ENCODE measurements at places on chromosomes 3 and 15.

- DNase-seq = peak; percentile 63
These were observed 205.9 kb upstream of the IGF1R start for GRCh38 chr15:98442379-98442833.

DNA sequence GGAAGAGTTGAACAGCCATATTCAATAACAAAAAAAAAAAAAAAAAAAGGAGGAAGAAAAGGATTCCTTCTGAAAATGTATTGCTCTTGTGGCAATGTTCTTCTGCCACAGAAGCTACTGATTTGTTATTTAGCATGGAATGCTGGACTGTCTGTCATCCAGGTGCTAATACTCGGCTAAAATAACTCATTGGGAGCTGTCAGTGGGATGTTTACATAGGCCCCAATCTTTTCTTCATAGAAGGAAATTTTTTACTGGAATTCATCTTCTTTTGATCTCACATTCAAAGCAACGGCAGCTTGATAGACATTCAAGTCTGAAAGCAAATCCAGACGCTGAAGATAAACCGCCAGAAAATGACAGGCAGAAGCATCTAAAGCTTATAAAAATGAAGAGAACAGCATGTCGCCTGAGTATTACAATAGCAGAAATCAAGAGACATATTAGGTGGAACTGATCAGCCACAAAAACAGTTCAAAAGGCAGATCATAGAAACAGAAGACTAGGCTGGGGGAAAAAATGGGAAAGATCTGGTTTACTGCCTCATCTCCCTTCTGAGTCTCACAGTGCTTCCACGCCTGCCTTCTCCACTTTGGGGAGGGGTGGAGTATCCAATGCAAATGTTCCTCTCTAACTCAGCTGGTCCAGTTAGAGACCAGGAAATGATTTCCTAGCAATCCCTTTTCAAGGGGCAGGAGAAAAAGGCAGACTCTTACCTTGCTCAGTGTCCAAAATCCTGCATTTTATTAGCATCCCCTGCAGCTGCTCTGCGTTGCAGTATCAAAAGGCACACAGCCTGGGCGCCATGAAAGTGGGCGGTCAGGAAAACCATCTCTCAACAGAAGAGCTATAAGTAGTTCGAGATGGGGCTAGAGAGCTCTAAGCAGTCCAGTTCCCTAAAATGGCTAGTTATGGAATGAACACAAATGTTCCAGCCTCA, 451.9 kb downstream of the FOXP1 start:
- DNase-seq = no peak

DNA sequence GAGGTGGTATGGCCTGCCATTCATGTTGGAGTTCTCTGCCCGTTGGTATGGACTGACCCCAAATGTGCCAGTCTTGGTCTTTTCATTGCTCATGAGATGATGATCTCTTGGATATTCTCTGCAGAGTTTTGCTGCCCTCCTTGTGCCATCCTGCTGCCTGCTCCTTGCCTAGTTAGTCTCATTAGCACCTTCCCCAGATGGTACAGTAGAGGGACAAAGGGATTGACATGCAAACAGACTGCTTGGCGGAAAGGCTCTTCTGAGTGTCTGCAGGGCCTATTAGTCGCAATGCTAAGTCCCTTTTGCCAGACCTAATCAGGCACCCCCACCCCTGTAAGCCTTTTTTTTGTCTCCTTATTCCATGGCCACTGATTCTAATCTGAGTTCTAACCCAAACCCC, 90.6 kb downstream of the ARNT2 start:
- DNase-seq = no peak

DNA sequence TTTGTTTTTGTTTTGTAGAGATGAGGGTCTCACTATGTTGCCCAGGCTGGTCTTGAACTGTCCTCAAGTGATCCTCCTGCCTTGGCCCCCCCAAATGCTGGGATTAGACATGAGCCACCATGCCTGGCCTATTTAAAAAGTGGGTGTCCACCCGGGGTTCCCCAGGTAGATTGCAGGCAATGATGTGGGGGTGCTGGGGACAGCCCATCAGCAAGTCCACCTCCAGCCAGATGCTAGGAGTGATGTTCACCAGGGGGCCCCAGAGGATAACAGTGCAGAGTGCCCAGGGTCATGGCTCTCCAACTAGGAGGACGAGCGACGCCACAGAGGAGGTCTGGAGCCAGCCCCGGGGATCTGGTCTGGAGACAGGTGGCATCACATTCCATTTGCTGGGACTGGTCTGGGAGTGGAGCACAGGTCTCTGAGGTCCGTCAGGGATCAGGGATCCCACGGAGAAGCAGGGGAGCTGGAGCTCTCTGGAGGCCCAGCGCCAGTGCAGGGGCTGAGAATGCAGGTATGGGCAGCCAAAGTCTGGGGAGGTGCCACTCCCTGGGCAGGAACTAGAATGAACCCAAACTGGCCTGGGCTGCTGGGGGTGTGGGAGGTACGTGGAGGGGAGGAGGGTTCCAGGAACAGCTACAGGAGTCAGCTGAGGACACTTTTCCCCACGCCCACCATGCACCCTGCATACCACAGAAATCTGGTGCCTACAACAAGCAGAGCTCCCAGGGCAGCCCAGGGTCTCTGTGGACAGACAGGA, 51.2 kb upstream of the PCSK6 start:
- DNase-seq = no peak

DNA sequence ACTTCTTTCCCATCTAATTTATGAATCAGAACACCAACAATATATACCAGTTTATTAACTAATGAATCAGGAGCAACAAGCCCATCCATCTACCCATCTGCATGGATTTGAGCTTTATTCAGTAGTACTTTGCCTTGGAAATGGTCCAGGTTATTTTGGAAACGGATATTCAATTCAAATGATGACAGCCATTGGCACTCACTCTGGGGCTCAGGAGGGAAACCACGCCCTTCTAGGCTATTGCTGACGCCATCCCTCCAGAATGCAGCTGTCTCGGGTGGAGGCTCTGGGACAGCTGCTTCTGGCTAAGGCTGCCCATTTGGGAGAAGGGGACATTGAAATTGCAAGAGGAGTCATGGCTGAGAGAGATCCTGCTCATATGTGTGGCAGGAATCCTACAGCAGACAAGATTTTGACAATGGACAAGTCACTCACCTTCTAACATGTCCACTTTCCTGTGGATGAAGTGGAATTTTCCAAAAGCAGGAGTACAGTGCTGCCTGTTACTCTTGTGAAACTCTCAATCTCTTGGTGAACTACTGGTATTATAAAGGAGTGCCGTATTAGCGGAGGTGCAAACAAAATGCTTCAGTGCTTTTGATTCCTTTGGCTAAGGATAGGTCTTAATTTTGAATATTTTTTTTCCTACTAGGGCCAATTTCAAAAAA, 29.3 kb upstream of the TRAK1 start:
- no peak for DNase-seq

DNA sequence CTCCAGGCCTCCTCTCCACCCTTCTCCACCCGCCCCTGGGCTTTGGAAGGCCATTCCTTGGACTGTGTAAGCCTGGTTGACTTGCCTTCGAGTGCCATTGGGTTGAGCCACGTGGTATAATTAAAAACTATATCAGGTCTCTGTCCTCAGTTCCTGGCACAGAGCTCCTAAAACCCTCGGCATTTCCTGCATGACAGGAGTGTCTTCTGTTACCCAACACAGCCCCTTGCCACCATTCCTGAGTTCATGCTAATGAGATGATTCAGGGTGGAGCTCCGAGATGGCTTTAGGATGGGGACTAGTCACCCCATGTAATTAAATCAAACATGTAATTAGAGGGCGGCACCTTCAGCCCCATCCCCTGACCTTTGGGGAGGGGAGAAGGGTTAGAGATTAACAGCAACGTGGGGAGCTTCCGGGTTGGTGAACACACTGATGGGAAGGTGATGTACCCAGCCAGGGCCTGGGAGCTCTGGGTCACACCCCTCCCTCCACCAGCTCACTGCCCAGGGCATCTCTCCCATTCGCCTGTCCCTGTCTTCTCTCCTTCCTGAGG, 256.4 kb downstream of the FAM43A start:
- no peak for DNase-seq

Data from stimulated activated CD4-positive, alpha-beta T cell treated with anti-CD3 and anti-CD28 coated beads, Interleukin-1b, Interleukin-23, amount 100 ng/mL, for 48 hours (primary cell).